Thyroid gland (tissue), 4 donors: ENCODE measurements at places on chromosomes 5 and 9.
A peak's percentile ranks its signal among the peaks of the same experiment; 100 is the strongest.

- peak; percentile 28 for DNase-seq
Measured at GRCh38 chr5:67014957-67015400, 181.6 kb downstream of the CD180 start.

DNA sequence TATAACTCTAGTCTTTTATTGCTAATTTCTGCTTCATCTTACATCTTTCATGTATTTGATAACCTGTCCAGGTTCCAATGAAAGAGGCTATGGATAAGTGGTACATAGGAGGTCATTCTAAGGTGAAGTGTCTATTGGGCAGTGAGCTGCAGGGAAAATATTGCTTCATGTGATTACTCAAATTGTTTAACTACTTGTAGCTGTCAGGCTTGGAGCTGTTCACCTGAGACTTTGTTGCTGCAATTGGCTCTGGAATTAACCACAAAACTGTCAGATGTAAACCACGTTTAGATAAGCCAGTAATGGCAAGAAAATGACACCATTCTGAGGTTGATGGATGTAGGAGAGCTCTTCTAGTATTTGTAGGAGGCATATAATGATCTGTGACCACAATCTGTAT is 26.0 kb downstream of the ADAMTSL1 start:
- DNase-seq: no peak

DNA sequence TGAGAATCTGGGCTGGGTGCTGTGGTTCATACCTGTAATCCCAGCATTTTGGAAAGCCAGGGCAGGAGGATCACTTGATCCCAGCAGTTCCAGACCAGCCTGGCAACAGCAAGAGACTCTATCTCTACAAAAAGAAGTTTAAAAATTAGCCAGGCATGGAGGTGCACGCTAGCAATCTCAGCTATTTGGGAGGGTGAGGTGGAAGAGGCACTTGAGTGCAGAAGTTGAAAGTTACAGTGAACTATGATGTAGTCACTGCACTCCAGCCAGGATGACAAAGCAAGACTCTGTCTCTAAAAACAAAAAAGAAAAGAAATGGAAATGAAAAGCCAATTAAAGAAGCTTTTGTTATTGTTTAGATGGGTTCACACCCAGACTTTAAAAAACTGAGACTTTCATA is 131.6 kb upstream of the RASA1 start:
- peak; percentile 80 for DNase-seq

DNA sequence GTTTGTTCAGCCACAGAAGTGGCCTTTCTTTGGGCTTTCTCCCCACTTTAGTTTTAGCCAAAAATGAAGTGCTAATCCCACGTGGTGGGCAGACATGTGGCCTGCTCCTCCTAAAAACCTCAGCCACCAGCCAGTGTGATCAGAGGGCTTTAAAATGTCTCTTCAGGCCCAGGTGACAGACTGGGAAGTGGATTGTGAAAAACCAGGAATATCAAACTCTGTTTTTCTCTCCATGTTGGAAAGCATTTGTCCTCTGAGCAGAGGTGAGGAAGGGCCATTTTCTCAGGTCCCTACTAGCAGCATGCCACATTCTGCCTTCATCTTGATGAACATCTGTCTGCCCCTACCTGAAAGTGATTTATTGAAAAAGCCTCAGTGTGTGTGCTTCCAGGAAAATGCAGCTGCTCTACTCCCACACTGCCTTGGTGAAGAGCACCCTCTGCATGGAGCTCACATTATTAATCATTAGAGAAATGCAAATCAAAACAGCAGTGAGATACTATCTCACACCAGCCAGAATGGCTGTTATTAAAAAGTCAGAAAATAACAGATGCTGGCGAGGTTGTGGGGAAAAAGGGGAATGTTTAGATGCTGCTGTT is 181.2 kb upstream of the DMAC1 start:
- DNase-seq: no peak

DNA sequence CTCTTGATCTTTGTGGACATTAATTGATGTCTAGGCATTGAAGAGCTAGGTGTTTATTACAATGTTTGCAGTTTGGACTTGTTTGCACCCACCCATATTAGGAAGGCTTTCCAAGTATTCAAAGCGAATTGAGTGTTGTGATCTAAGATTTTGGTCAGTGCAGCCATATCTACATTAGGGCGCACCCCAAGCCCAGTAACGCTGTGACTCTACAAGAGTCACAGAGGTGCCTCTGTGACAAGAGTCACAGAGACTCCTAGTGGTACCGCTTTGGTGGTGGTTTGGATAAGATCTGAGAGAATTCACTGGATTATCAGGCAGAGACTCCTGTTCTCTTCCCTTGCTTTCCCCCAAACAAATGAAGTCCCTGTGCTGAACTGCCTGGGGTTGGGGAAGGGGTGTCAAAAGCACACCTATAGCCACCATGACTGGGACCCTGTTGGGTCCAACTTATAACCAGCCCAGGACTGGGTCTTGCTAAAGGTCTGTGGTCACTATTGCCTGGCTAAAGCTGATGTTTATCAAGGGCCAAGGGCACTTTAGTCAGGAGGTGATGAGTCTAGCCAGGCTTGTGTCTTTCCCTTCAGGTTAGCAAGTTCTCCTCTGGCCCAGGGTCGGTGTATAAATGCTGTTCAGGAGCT is 114.1 kb upstream of the RIOK2 start:
- no peak for DNase-seq
